ENCODE measurements at places on chromosomes 2 and 18. TPM values are rescaled to one million over a fixed set of nuclear protein-coding genes. Genes with fewer than 3 reads are reported as not detected.

- DNase-seq, result no peak
Measured at GRCh38 chr2:226701052-226701451, 98.6 kb downstream of the IRS1 start.

- DNase-seq, result no peak
Measured at GRCh38 chr2:189854940-189855339, 70.7 kb downstream of the PMS1 start.

GRCh38 chr2:152369176-152369860 lies 34.3 kb downstream of the FMNL2 start:
- no peak for DNase-seq

- no peak for DNase-seq
Measured at GRCh38 chr2:176482107-176482506, 212.9 kb downstream of the MTX2 start.

DNA sequence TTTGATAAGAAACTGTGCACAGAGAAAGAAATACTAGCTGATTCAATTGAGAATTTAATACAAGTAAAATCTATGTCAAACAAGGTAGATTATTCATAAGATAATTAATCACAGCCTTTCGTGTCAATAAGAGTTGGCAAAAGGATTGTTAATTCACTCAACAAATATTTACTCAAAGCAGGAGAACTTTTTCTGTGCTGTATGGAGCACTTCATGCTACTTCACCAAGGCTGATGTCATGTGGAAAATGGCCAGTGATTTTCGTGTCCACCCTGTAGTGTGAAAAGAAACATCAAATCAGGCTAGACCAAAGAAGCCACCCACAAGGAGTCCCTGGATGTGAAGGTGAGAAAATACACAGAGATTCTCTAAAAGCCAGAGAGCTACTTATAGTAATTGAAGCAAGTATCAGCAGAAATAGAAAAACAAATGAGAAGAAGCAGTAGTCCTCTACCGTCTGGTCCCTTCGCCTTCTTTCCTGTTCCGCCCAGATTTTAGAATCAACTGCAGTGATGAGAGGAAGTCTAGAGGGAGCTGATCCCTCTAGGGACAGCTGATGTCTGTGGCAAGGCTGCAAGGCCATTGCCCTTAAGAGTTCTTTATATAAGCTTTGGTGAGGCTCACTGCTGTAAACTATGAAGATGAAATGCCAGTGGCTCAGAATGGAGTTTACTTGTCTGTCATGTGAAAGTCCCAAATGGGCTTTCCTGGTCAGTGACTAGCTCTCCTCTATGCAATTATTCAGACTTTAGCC lies 201.3 kb upstream of the APCDD1 start:
- no peak for DNase-seq

RESP18 gene
- not detected for total RNA-seq

HAAO gene
- 0.86 TPM for total RNA-seq

DSC2 gene
- not detected for total RNA-seq

Measured in activated T-helper 1 cell treated with anti-CD3 and anti-CD28 coated beads, Interleukin-12 subunit alpha, Interleukin-12 subunit beta, Interleukin-2, Interleukin-4 antibody, amounts not matched to agents 30 ng/mL and 10 ng/mL and 1 ng/mL, durations not matched to agents 14 hours and 24 hours and 36 hours (primary cell).